ENCODE measurements at places on chromosomes 4 and X.
A peak's percentile ranks its signal among the peaks of the same experiment; 100 is the strongest.

DNA sequence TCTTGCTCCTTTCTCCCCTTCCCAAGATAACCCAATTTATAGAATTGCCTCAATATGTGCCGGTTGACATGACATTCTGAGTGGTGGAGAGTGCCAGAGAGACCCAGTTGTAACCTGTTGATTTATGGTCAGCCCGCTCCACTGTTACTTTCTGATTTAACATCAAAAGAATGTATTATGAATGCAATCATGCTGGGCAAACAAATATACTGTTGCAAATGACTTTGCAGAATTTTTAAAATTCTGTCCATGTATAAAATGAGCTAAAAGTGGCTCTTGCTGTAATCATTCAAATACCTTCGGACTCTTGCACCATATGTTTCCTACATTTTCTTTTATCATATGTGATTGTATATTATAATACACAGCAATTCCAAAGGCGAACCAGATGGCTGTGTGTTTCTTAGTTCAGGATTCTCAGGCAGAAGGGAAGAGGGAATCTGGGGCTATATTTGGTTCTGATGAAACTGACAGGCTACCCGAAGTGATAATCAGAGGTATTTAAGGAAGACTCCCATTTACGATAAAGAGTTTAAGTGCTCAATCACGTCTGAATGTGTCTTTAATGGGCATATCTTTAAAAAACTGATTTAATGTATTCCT lies 131.7 kb downstream of the CLCN4 start:
- DNase-seq, result no peak

DNA sequence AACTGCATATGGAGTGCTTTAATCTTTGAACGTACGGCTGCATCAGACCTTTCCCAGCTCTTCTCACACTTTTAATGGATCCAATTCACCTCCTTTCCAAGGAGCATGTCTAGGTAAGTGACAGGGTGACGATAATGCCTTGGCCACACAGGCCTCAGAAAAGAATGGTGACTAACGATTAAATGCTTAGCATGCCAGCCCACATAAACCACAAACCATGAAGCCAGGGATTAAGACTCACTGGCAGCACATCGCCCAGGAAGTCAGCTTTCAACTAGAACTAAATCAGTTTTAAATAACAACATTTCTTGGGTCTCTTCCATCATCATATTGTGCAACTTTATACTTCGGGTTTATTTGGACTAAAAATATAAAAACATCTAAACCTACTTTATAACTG lies 28.7 kb downstream of the INPP4B start:
- no peak for DNase-seq

DNA sequence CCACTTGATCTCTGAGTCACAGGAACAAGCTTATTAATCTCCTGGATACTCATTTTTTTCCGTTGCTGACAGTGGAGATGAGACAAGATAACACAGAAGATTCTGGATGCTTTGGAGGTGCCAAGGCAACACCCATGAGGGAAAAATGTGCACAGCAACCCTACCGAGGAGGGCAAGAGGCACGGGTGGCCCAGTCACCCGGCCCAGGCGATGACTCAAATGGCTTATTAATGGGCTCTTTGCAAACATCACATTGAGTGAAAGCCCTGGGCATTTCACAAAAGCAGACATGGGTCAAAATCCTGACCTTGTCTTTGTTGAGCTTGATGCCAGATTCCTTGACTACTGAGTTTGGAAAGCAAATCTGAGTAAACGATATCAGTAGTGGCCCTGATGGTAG lies 315.1 kb downstream of the STK32B start:
- no peak for DNase-seq

DNA sequence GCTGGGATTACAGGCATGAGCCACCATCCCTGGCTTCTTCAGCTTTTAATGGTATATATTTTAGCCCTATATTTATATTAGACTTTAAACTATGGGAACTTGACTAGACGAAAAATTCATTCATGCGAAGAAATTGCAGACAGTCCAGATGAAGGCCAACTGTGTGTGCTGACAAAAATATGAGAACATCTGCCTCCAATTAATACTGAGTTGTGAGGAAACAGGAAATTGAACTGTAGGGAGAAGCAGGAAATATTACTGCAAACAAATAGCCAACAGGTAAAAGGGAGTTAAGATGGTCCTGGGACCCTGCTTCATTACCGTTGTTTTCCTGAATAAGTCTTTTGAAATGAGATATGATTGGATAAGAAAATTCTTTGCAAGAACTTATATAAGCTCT lies 26.3 kb downstream of the MGARP start:
- no peak for DNase-seq

- peak; percentile 29 for DNase-seq
Observed at GRCh38 chr4:10013722-10014121, 7.6 kb downstream of the SLC2A9 start.

DNA sequence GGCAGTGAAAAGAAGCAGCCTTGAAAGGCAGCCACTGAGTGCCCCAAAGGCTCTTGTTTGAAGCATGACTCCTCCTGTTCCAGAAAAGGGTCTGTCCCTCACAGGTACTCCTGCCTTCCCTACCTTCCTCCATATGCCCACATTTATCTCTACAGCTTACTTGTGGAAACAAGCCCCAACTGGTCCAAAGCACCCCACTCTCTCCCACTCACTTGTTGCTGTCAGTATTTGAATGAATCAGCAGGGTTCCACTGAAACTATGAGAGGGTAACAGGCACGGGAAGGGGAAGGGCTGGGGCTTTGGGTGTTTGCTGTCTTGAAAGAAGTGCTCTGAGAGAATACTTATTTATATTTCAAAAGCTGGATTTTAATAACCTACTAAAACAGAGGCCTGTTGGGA lies 34.9 kb downstream of the GPR143 start:
- DNase-seq, result no peak

- DNase-seq, result no peak
Observed at GRCh38 chr4:137545461-137545861, 13.2 kb upstream of the PCDH18 start.

GRCh38 chrX:97399400-97399799 lies 515.7 kb downstream of the RPA4 start:
- no peak for DNase-seq

DNA sequence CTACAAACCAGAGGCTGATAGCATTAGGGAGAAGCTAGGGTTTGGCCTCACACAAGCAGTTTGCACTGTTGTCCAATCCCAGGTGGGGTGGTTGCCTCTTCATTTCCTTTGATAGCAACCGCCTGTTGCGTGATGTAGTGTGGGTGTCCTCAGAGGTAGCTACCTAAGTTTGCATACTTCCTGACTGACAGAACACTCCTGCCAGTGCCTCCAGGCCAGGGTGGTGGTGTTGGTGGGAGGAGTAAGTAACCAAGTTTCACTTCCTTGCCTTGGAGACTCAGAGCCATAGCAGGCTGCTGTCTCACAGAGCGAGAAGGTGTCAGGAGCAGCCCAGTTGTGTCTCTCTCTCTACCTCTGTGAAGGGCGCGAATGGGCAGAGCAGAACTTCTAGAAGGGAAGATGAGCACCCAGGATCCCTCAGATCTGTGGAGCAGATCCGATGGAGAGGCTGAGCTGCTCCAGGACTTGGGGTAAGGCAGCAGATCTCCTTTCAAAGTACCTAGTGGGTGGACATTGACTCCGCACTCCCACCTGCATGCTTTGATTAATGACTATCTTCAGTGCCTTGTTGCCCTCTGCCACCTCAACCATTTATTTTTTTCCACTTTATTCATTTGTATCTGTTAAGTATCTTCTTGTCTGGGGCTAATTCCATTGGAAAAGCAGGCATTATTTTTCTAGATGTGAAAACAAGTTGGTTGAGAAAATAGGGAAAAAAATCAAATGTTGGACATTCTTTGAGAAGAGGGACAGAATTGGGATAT lies at the start of gene DAPP1:
Gene DAPP1, plus strand, starts transcription at position 283 of the 764 bp plus-strand sequence. Its CDS starts 87 bp downstream, at position 370.
- DNase-seq, result no peak

- DNase-seq, result no peak
Observed at GRCh38 chrX:66680451-66680850, 41.6 kb upstream of the EDA2R start.

GRCh38 chrX:9037296-9037695 lies 3.4 kb upstream of the FAM9B start:
- no peak for DNase-seq

DNA sequence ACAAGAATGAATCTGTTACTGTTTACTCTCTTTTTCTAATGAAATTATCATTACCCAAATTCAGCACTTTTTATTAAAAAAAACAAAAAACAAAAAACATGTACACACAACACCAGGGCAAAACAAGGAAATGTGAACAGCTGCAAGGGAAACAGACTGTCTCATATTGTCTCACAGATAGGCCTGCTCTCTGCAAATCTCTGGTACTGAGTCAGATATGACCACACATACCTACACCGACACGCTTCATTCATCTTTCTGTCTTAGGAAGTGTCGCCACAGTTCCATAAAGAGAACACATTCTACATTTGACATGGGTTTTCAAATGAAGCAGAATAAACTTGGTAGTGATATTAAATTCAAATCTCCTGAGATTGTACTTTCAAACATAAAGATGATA lies 92.2 kb upstream of the GPR34 start:
- DNase-seq, result no peak

DNA sequence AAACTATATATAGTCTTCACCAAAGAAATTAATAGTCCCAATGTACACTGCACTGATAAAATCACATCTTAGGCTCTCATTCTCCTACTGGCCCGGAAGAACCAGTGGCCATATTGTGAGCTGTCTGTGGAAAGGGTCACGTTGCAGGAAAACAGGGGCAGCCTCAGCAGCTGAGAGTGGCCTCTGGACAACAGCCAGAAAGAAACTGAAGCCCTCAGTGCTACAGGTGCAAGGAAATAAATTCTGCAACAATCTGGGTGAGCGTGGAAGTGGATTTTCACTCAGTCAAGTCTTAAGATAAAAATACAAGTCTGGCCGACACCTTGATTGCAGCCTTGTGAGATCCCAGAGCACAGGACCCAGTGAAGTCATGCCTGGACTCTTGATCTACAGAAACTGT lies 3.2 kb upstream of the SLC25A14 start:
- no peak for DNase-seq

- no peak for DNase-seq
Observed at GRCh38 chr4:139596684-139597279, 40.8 kb upstream of the SETD7 start.

DNA sequence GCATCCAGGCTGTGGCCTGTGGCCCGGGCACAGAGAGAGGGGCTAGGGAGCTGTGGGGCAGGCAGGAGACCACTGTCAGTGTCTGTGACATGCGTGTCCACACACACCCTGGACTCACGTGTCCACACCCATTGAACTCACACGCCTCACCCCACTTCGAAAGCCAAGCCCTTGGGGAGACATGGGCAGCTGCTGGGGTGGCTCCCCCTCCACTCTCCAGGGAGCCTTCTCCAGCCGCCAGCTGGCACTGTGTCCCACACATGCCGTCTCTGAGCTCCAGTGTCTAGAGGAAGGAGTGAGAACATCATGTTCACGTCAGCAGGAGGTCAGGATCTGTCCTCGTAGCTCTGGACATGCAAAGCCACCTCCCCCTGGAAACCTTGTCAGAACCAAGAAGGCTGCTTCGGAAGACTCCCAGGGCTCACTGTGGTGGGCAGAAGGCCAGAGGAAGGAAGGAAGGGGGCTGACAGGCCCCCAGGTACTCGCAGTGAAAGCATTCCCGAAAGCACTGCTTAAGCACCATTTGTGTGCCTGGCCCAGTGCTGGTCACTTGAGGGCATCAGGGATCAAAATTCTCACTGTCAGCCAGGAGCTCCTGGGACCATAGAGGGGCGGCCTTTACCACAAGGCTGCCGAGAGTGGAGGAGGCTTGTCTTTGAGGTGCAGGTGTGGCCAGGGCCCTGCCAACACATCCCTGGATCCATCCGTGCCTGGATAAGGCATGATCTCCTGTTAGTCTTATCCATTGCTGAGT lies 61.4 kb downstream of the HTRA3 start:
- no peak for DNase-seq

- peak; percentile 17 for DNase-seq
Observed at GRCh38 chrX:107672955-107673378, 44.7 kb downstream of the PRPS1 start.

DNA sequence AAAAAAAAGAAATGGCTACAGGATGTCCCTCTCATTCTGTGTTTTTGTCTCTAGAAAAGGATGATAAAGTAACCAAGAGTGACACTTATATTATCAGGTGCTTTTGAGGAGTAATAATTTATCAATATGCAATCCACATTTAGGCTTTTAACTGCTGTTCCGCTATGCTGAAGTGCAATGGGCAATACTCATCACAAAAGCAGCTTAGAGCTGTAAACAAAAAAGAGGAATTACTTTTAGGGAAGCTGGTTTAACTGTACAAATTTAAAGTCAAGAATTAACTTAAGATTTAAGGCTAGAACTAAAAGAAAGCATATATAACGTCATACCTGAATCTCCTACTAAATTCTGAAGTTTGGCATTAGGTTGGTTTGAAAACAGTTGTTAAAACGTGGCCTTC lies 93.5 kb upstream of the DDX3X start:
- no peak for DNase-seq

DNA sequence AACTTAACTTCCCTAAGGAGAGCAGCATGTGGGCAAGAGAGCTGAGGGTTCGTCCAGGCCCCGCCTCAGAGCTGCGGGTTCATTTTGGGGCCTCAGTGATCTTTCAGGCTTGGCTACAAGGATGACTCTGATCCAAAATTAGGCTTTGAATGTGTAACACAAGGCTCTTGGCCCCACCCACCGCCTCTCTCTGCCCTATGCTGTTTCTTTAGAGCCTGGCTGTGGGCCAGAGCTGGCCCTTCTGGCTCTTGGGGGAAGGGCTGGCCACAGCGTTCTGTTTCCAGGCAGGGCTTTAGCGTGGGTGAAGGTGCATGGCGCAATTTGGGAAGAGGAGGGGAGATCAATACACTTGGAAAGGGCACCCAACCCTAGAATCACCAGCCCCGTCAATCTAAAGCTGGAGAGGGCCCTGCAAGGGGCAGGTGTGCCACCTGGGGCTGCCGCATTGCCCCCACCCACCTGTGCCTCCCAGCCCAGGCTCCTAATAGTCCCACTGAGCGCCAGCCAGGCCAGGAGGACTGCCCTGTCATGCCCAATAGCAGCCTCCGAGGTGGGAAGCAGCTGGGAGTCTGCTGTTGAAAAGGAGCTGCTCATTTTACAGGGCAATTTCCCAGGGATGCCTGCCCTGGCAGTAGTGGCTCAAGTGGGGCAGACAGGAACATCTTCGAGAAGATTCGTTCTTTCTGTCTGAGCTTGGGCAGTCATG lies 84.5 kb upstream of the MAML3 start:
- DNase-seq, result peak; percentile 95

GRCh38 chr4:125728568-125728967 lies 413.8 kb downstream of the FAT4 start:
- DNase-seq, result no peak

DNA sequence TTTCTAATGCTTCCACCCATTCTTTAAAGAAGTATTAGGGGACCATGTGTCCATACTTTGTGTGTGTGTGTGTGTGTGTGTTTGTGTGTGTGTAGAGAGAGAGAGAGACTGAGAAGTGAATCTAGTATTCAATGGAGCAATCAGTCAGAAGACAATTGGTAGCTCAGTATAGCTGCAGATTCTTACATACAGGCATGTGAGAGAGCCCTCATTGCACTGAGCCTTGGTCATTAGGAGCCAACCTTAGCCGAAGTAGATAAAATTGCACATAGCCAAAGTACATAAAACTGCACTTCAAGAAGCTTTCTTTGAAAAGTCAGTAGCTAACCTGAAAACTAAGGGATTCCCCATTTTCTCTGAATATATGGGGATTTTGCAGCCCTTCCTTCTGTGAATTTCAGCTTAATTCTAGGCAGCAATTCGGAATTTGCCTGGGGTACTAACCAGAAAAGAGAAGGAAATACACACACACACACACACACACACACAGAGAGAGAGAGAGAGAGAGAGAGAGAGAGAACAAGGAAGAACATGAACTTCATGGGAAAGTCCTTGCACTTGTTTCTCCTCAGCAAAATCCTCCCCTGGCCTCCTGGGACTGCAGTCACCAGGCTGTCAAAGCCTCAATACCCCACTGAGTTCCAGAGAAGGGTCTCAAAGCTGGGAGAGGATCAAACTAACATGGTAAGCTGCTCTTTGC lies 1.7 kb upstream of the PRDM8 start:
- DNase-seq, result no peak
